ENCODE measurements at places on chromosomes 1 and 21.

- DNase-seq: no peak
These were observed 11.2 kb downstream of the PSEN2 start for GRCh38 chr1:226881515-226882185.

- DNase-seq: no peak
These were observed 46.9 kb downstream of the TRAPPC10 start for GRCh38 chr21:44058981-44059380.

- DNase-seq: no peak
These were observed 207.7 kb upstream of the KAZN start for GRCh38 chr1:14390816-14391215.

DNA sequence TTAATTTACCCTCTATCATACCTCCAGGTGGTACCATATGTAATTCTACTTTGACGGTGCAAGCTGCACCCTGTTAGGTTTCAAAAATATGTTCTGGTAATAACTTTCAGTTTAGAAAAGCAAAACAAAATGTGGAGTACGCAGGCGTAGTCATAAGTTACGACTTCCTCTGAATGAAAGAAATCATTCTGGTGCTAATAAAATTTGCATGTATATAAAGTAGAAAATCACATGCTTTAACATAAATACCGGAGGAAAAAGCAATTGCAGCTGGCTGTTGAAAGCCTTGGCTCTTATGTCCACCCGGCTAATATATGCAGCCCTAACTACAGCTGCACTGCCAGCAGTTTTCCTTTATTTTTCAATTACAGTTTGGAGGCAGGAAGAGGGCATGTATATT is 65.2 kb upstream of the TMPRSS15 start:
- no peak for DNase-seq

- no peak for DNase-seq
These were observed 109.0 kb downstream of the CACNA1E start for GRCh38 chr1:181592255-181592859.

GRCh38 chr1:63329621-63330330 is 7.4 kb downstream of the FOXD3 start:
- DNase-seq: no peak

- no peak for DNase-seq
These were observed 46.6 kb upstream of the APOBEC4 start for GRCh38 chr1:183699616-183700160.

GRCh38 chr1:9843576-9843945 is 19.8 kb upstream of the CLSTN1 start:
- DNase-seq: no peak

- no peak for DNase-seq
These were observed 242.5 kb upstream of the TMPRSS15 start for GRCh38 chr21:18646116-18646515.

DNA sequence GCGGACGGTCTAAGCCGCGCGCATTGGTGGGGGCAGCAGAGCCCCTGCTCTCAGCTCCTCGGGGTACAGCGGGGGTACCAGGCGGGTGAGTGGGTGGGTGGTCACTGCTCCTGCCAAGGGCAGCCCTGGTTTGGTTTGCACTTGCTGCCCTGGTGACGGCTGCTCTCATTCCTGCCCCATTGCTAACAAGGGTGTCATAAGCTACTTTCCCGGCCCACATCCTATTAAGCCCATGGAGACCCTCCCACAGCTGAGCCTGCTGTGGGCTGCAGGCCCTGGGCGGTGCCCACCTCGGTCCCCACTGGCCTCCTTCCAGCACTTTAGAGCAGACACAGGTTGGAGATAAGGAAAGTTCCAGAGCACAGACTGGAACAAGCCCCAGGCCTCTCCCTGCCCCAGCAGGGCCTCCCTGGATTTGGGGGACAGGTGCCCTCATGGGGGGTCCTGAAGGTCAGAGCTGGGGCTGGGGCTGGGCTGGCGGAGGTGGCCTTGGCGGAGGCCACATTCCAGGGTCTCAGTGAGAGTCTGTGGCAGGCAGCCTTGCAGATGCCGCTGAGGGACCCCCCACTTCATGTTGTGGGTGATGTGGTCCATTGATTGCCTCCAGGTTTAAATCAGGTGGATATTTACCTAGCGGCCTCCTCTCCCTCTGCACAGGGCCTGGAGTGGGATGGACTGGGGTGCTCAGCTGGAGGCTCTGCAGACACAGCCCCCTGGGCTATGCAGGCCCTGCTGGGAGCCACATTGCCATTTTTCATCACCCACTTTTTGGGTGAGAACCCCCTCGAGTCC is 27.0 kb downstream of the COL18A1 start:
- no peak for DNase-seq

GRCh38 chr1:164801246-164801731 is 242.3 kb downstream of the PBX1 start:
- DNase-seq: no peak

- peak; percentile 92 for DNase-seq
These were observed 94.5 kb downstream of the SYT2 start for GRCh38 chr1:202615501-202616354.

DNA sequence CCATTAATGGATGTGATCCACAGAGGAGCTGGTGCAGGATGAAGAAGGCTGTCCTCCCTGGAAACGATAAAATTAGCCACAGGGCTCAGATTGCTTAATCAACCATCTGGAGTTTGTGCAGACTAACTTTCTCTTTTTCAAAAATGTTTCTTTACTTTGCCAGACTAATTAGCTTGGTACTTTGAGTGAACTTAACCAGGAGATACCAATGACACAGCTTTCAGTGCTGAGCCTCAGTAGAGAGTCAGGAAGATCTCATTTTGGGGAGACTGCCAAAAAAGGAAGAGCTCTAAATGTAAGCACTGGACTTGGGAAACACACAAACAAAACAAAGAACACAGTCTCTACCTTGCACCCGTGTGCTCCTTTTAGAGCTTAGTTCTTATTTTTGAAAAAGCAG is 248.1 kb upstream of the DEPDC1 start:
- DNase-seq: no peak

DNA sequence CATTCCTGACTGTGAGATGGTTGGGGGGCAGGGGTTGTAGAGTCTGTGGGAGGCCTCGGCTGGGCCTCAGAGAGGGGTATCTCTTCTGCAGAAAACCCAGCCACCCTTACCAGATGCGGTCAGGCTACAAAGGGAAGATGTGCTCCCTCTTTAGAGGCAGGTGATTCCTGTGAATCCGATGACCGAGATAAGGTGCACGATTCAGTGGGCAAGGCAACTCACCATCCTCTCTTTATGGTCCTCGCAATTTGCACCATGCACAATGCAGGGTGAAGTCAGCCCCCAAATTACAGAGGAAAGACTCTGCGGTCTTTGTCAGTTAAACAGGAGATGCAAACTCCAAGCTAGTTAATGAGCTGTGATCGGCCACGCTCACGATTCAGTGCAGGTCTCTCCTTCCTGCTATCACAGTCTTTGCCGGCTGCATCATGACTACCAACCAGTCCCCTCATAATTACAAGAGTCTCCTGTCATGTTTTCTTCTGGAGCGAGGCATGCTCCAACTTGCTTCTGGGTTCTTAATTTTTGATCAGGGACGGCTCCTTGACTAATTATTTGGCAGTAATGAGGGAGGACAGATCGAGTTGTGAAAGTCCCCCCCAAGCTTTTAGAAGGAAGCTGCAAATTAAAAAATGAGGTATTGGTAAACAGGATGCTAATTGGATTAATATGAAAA is 12.5 kb downstream of the TP73 start:
- no peak for DNase-seq

- peak; percentile 97 for DNase-seq
These were observed 6.1 kb downstream of the IER5 start for GRCh38 chr1:181094416-181095212.

- DNase-seq: no peak
These were observed 58.4 kb upstream of the PAX7 start for GRCh38 chr1:18572022-18572880.

DNA sequence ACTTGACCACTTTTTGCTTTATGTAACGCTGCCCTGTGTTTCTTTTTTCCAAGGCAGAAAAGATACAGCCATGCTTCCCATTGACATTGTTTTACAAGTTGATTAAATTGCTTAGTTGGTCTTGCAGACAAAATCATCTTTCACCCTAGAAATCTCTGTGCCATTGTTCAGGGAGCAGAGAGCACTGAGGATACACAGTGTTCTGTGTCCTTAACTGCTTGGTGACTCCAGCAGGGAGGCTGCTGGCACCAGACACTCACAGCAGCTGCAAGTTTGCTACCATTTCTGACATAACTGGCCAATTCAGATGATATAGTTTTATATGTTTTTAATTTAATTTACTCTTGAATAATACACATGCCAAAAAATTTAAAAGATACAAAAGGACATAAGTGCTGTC is 118.7 kb downstream of the RGS2 start:
- no peak for DNase-seq

DNA sequence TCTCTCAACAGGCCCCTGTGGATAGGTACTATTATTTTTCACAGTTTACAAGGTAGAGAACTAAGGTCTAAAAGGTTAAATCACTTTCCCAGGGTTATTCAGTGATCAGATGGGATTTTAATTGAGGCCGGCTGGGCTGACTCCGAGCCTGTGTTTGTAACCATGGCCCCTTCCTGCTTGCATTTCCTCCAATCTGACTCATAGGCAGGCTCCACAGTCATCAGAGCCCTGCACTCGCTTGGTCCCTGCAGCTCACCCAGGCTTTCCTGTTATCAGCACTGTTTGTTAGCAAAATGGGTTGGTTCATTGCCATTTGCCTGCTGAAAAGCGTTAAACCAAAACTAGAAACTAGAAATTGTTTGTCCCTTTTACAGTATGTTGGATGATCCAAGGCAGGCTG is 41.4 kb upstream of the LMX1A start:
- peak; percentile 70 for DNase-seq

- DNase-seq: no peak
These were observed 208.1 kb upstream of the DUSP10 start for GRCh38 chr1:221949996-221950395.

GRCh38 chr1:207240325-207241101 is 81.0 kb upstream of the CD55 start:
- peak; percentile 24 for DNase-seq

GRCh38 chr21:35427320-35428000 is 378.4 kb upstream of the RUNX1 start:
- no peak for DNase-seq

DNA sequence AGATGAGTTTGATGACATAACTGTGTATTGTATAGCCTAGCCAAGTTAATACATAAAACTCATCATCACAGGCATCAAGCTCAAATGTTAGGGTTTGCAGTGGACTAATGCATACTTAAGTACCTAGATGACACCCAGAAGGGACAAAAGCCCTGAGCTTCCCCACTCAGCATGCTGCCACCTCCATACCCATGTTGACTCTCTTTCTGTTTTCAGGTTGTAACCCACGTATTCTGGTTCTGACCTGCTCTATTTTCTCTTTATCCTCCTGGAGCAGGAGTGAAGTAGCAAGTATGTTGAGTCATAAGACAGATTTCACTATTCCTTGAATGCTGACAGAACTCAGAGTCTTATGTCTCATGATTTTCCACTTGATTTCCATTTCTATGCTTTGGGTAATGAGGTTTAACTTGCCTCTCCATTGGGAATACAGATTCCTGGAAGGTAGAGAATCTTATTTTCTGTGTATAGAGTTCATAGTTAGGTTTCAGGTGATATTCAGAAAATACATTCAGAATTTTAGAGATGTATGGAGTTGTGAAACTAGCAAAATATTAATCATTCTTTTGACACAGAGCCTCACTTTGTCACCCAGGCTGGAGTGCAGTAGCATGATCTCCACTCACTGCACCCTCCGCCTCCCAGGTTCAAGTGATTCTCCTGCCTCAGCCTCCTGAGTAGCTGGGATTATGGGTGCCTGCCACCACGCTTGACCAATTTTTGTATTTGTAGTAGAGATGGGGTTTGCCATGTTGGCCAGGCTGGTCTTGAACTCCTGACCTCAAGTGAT is 122.5 kb upstream of the KCNJ15 start:
- DNase-seq: no peak

DNA sequence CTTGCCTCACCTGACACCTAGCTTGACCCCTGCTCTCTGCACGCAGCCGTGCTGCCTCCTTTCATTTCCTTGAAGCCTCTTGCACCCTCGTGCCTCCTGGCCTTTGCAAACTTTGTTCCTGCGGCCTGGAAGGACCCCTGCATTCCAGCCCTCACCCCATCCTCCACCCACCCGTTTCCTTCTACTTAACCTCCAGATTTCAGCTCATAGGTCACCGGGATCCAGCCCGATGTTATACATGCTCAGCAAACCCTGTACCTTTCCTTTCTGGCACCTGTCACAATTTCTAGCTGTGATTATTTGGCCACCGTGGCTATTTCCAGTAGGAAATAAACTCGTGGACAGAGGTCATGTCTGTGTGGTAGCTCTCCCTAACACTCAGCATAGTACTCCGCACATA is 4.5 kb downstream of the EDARADD start:
- no peak for DNase-seq

GRCh38 chr1:228120857-228121489 is 11.9 kb upstream of the MRPL55 start:
- peak; percentile 43 for DNase-seq

GRCh38 chr1:195761104-195761503 is 847.1 kb downstream of the KCNT2 start:
- peak; percentile 11 for DNase-seq

DNA sequence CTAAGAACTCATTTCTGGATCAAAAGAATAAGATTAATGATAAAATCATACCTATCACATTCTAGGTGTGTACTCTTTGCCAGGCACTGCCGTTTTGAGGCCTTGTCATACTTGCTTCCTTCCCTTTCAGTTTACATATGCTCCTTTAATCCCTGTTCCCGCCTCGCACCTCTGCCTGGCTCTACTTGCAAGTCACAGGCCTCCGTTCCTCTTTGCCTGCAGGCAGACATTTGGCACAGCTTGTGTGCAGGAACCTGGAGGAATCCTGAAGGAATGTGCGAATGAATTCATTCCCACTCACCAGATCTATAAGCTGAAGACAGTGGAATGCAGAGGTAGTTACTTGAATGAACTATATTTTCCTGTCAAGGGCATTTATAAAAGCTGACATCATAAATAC is 13.8 kb downstream of the WLS start:
- no peak for DNase-seq

DNA sequence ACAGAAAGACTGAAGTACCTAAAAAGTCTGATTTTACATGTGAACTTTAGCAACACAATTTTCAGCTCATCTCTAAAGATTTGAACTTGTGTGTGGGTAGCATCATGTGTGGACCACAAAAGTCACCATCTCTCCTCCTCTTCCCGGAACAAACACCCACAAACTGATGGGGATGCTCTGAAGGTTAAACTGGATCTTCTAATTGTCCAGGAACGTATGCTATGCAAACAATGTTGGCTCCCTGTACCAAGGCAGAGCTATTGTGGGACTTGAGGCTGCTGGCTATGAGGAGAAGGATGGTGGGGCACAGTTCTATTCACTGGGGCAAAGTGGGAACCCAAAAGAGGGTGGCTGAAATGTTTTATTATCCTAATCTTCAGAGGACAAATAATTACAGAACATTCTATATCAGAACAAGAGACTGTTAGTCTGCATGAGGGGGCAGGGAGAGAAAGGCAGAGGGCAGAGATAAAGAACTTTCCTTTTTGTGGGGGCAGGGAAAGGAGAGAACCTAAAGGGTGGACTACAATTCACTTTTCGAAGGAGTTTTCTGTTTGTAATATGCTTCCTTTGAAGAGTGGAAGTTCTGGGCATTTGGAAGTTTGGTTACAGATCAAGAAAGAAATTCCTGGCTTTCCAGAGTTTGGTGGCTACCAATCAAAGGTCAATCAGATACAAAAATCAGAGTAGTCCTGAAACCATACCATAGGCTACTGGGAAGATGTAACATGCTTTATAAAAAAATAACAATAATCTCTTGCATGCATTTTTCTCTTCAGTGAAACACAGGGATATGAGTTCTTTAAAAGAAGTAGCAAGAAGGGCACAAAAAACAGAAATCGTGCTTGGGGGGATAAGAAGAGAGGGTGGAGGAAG is 62.9 kb downstream of the GADD45A start:
- DNase-seq: peak; percentile 87

- DNase-seq: peak; percentile 48
These were observed 2.7 kb upstream of the RAD54L start for GRCh38 chr1:46244656-46245371.

GRCh38 chr1:118395430-118395991 is 210.5 kb upstream of the SPAG17 start:
- no peak for DNase-seq
